Tibial nerve (tissue), 4 donors: ENCODE measurements at places on chromosomes 2 and 18. TPM values are rescaled to one million over a fixed set of nuclear protein-coding genes. Genes with fewer than 3 reads are reported as not detected.

TCF7L1 gene
- total RNA-seq: 8.4 TPM

ALPG gene
- total RNA-seq: not detected

CYRIA gene
- 4.8 TPM for total RNA-seq

C18orf54 gene
- total RNA-seq: 2.7 TPM

TBR1 gene
- total RNA-seq: not detected

KYNU gene
- 3.5 TPM for total RNA-seq

TMEM247 gene
- total RNA-seq: not detected

SCTR gene
- total RNA-seq: not detected

DUSP19 gene
- total RNA-seq: 3.1 TPM

DNAJC5G gene
- not detected for total RNA-seq
